ENCODE measurements at places on chromosomes 7 and 10.
A peak's percentile ranks its signal among the peaks of the same experiment; 100 is the strongest.

DNA sequence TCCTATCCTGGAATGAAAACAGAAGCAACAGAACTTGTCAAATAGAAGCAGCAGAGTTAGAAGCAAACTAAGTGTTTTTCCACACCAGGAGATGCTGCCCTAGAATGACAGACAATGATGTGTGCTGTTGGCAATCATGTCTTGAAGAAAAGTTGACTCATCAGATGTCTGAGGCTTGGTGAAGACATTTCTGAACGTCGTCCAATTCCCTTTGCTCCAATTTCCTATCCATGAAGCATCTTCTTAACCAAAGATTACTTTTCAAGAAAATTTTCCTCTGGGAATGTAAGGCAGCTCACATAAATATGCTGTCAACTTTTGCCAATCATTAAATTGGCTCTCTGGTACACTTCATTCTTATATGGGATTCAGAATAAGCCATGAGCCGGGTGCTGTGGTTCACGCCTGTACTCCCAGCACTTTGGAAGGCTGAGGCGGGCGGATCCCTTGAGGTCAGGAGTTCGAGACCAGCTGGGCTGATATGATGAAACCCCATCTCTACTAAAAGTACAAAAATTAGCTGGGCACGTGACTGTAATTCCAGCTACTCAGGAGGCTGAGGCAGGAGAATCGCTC, 34.6 kb downstream of the MALSU1 start:
- DNase-seq = no peak
- H3K27me3 ChIP-seq = no peaks in the 10 kb centered on the region
- no peaks in the 10 kb centered on the region for H3K36me3 ChIP-seq
- H3K4me3 ChIP-seq = no peak overlapping the region
- no peak overlapping the region for H3K27ac ChIP-seq

DNA sequence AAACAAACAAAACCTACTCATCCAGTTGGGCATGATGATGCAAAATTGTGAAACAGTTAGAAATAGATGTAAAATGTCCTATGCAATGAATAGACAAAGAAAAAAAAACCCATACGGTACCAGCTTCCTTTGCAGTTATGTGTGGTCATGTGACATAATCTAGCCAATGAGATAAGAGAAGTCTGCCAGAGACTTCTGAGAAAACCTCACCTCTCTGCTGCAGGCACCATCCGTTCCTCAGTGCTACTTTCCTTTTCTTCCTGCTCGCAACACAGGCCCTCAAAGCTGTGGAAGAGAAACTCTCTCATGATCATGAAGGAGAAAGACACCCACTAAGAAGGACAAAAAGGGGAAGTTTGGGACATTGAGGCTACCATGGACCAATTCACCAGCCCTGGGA, 76.8 kb upstream of the CARD11 start:
- peaks cover 18% of the 10 kb centered on the region for H3K4me1 ChIP-seq
- peak; percentile 62 for DNase-seq
- H3K36me3 ChIP-seq = no peaks in the 10 kb centered on the region
- no peak overlapping the region for H3K4me3 ChIP-seq

DNA sequence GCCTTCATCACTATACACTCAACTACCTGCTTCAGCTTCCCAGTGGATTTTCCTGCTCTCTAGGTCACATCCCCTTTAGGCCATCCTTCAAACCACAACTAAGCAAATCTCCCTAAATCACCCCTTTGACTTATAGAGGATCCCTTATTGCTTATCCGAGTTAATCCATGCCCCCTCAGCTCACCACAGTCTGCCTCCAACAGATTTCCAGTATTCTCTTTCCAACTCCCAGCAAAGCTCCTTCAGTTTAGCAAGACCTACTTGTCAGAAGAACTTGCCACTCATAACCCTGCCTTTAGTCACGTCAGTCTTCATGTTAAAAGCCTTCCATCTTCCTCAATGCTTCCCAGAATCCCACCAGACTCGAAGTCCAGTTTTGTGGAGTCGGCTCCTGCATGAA, 38.6 kb downstream of the RAPGEF5 start:
- DNase-seq = no peak
- no peaks in the 10 kb centered on the region for H3K27me3 ChIP-seq
- H3K4me1 ChIP-seq = no peaks in the 10 kb centered on the region
- no peak overlapping the region for H3K4me3 ChIP-seq
- H3K36me3 ChIP-seq = no peaks in the 10 kb centered on the region
- H3K27ac ChIP-seq = no peak overlapping the region

DNA sequence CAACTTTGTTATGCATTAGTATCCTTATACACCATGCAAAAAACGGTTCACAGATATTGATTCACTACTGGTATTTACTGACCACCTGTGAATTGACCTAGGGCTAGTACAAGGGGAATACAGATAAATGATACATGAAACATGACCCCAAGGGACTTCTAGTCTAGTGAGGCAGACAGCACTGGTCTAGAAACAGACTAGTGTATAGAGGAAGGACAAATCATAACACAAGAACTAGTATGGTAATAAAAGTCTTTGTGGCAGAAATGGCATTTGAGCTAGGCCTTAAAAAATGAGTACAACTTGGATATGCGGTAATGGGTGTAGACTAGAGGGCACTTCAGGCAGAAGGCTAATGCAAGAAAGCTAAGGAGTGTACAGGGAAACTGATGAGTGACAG, 86.6 kb downstream of the SLC25A13 start:
- no peak overlapping the region for H3K4me3 ChIP-seq
- no peak overlapping the region for H3K27ac ChIP-seq
- no peaks in the 10 kb centered on the region for H3K4me1 ChIP-seq

DNA sequence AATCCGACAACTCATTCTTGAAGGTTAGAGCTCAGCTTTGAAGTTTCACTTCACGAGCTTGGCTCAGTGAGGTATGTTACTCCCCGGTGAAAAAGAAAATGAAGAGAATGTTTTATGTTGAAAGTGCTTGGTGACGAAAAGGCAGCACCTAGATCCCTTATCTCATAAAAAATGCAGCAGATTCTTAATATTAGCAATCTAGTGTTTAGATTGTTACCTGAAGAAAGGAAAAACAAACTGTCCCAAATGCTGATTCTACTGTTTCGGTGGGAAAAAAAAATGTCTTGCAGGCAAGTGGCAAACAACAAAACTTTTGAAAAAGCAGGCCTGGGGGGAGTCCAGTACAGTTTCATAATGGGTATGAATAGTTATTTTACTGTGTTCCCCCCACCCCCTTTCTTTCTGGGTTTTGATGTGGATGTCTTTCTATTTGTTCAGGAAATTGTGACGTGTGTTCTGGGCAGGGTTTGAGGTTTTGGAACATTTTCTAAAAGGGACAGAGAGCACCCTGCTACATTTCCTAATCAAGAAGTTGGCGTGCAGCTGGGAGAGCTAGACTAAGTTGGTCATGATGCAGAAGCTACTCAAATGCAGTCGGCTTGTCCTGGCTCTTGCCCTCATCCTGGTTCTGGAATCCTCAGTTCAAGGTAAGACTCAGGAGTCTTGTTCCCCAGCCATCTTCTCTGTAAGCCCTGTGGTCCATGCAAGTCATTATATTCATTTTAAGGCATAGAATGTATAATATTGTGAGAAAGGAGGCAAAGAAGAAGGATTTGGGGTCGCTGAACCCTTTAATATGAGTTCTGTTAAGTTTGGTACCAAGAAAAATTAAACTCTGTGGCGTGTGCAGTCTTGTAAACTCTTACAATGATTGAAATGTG, at the start of gene SRGN:
TSS of gene SRGN (plus strand) at position 514 of the 881 bp plus-strand sequence. CDS start at position 569, 55 bp downstream.
- DNase-seq = peak; percentile 76
- no peaks in the 10 kb centered on the region for H3K36me3 ChIP-seq
- peak within 1 kb of the TSS; percentile 84 for H3K4me3 ChIP-seq

GRCh38 chr10:131981429-131982184, at the start of gene BNIP3:
Gene BNIP3 (minus strand): TSS chr10:131981923. CDS start chr10:131981806, 117 bp downstream.
- peak within 1 kb of the TSS; percentile 79 for H3K4me3 ChIP-seq
- no peaks in the 10 kb centered on the region for H3K36me3 ChIP-seq
- H3K27ac ChIP-seq = peak within 1 kb of the TSS; percentile 79
- H3K27me3 ChIP-seq = no peaks in the 10 kb centered on the region

DNA sequence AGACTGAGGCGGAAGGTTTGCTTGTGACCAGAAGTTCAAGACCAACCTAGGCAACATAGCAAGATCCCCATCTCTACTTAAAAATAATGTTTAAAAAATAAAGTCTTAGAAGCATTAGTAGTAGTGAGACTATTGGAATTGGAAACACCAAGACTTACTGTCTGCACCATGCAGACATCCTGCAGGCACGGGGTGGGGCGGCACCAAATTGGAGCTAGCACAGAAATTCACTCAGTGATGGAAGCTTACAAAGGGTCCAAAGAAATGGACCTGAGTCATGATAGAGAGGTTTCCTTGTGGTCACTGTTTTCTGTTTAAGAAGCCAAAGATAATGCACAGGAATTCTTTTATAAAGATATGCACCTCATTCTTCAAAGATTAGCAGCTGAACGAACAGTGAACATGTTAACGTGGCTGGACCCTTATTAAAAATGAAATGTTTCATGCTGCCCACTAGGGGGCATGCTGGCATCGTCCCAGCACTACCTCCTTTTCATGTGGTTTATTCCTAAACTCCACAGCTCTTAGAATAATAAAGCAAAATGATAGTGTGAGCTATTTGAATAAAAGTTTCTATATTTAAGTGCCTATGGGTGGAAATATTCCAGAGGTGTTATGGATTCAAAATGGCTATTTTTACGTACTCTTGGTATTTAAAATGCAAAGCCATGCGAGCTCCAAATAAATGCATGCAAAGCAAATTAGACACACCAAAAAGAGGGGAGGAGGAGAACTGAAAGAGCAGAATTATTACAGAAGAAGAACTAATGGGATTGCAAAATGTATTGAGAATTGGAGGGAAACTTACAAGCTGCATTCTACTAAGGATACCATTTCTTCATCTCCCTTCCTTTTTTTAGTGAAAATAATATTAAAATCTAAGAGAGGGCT, 28.6 kb downstream of the PDSS1 start:
- H3K4me1 ChIP-seq = peaks cover 13% of the 10 kb centered on the region
- peaks cover 34% of the 10 kb centered on the region for H3K36me3 ChIP-seq
- DNase-seq = peak; percentile 16
- no peak overlapping the region for H3K27ac ChIP-seq

GRCh38 chr7:93559639-93560491, 14.7 kb downstream of the CALCR start:
- H3K4me1 ChIP-seq = no peaks in the 10 kb centered on the region
- H3K4me3 ChIP-seq = no peak overlapping the region
- no peak overlapping the region for H3K27ac ChIP-seq

Data from naive thymus-derived CD4-positive, alpha-beta T cell (primary cell).